ENCODE measurements at places on chromosomes 1 and 21.

GRCh38 chr1:36400514-36400824 lies 2.8 kb upstream of the LSM10 start:
- no peak for DNase-seq

DNA sequence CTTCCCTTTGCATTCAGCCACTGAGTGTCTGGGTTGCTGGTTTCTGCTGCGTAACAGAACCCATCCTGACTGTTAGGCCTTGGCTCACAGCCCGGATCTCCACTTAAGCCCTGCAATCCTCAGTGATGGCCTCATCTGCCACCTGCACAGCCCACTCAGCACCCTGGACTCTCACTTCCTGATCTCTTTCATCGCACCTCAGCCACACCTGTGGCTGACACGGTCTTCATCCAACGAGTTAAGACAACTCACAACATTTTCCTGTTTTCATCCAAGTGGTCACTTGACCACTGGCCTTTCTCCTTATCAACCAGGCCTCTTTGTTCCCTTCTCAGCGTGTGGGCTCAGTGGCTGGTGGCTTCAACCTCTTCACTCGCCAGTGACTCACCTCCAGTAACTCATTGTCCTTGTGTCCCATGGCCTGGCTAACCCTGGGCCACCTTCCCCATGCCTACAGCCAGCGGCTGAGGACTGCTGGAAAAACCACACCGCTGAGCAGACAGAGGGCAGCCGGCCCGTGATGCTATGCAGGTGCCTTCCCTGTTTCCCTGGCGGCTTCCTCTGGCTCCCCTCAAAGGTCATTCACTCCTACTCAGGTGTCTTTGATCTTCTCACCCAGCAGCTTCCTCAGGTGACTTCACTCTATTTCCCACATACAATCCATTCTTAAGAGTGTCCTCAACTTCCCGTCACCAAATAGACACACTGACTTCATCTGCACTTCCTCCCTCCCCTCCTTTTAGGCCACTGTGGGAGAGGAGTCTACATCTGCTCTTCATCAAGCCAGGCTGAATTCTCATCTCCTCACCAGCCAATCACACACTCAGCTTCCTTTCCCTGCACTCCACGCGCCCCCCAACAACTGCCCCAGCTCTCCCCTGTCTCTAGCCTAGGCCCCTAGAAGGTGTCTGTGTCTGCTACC lies 19.9 kb upstream of the EDN2 start:
- no peak for DNase-seq

DNA sequence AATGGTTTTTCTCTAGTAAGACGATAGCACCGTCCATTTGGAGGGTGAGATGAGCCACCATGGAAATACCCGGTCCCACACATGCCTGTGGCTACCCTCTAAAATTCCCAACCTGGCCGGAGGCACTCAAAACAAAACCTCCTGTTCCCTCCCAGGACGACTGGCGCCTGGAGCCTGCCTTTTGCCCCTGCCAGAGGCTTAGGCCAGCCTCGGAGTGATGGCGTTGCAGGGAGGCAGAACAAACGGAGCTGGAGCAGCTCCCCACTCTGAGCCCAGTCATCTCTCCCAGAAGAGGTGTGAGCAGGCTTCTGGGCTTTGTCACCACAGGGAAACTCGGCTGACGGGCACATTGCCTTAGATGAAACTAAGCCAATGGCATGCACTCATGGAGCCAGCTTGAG lies 213.7 kb upstream of the HOOK1 start:
- DNase-seq, result no peak

GRCh38 chr1:11059968-11060830 lies at the start of gene SRM:
Gene SRM, minus strand, starts transcription at chr1:11060018. Its CDS starts 75 bp downstream, at chr1:11059943.
- peak; percentile 91 for DNase-seq

DNA sequence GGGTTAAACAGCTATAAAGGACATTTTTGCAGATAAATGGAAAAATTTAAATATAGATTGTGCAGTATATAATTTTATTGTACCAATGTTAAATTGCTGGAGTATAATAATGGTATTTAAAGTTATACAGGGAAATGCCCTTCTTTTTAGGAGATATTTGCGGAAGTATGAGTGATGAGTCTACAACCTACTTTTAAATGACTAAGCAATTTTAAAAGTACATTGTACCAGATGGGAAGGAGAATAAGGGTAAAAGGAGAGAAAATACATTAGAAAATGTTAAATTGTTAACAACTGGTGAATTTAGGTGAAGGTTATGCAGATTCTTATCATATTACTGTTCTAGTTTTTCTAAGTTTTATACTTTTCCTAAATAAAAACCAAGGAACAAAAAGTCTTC lies 91.8 kb downstream of the ZZZ3 start:
- no peak for DNase-seq

GRCh38 chr1:8681911-8682310 lies 135.5 kb downstream of the RERE start:
- DNase-seq, result no peak

DNA sequence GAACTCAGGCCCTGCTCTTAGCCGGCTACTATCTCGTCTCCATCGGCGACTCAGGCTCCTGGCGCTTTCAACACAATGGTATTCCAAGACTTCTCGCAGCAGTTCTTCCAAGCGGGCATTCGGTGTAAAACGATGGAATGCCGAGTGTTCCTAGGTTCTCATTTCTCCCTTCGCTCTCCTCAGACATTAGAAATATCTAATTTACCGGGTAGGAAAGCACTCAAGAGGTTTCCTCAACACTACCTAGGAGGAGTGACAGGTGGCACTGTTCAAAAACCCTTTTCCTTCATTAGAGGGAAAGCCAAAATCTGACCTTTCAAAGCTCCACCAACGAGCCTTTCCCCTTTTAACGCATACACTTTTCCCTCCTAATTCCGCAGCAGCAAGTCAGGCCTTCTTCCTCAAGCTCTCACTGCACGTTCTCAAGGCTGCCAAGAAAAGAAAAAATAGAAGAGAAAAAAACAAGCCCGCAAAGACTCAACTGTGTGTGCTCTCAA lies 601 bp downstream of the UBE2G2 start:
- no peak for DNase-seq

DNA sequence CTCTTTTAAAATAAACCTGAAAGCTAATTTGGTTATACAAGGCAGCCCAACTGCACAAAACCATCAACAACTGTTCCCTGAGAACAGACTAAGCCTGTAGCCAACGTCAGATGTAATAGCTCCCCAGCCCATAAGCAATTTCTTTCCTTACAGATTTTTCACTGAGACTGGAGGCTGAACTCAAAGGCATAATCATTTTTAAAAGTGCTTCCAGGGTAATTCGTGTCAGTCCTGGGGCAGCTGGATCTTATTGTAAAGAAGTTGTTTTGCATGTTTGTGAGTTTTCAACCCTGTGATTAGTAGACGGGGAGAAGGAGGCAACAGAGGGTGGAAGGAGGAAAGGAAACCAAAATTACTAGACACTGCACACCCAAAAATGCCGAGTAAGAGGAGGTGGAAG lies 3.2 kb downstream of the DPT start:
- DNase-seq, result no peak

- peak; percentile 65 for DNase-seq
Observed at GRCh38 chr1:57799490-57800115, 375.7 kb upstream of the DAB1 start.

- DNase-seq, result no peak
Observed at GRCh38 chr21:43317254-43317748, 109.6 kb downstream of the SIK1 start.

GRCh38 chr1:85407746-85408377 lies 57.1 kb downstream of the DDAH1 start:
- no peak for DNase-seq

DNA sequence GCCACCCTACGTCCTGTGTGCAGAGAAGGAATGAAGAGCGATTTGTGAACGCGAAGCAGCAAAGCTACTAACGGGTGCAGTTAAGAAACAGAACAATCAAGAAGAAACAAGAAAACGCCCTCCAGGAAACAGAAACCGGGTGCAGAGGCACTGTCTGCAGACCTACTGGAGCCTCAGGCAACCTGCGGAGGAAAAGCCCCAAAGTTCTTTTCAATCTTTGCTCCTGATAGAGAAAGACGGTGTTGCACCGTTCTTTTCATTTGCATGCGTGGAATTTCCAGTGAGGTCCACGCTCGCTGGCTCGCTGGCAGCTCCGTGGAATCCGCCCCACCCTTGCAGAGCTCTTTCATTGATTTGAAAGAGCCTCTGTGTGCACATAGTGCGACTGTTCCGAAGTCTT lies 37.0 kb upstream of the PDE9A start:
- no peak for DNase-seq

DNA sequence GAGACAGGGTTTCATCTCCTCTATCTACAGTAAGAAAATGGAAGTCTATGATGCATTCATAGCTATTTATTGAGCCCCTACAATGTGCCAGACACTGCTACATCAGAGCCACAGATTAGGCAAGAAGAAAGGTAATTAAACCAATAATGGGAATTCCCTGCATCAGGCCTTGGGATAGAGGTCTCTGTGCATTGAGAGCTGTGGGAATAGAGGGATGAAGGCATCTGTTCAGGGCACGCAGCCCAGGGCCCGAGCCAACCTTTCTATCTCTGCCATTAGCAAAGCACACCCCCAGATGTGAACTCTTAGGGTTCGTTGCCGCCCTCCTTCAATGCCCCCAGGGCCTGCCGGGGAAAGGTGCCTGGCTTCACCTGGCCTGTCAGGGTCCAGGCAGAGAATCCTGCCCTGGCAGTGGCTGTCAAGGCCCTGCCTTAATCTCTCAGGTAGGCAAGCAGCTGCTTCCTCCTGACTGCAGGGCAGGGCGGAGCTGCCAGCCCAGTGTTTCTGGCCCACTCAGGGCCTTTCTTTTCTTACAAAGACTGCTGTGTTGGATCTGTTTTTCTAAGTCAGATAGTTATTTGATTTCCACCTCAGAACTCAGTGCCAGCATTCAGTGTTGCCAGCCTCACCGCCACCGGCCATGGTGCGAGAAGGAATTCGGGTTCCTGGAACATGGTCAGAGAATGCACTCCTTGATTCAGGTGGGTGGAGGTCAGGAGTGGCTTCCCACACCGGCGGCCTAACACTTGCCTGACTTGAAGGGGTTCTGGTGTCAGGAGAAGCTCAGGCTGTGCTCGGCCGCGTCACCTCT lies 76.1 kb downstream of the PGM1 start:
- no peak for DNase-seq

DNA sequence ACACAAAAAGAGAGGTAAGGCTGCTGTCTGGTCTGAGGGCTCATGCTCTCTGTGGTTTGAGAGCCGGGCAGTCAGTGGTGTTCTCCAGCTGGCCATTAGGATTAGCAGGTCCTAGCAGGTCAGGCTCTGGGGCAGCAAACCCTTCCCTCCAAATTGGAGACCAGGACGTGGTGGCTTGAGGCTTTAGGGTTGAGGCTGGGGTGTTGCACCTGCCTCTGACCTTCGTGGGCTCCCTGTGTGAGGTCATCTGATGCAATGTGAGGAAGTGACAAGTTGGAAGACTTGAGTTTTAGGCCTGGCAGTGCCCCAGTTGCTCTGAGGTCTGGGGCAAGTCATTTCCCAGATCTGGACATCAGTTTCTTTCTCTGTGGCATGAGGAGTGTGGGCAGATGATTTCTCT lies 24.4 kb downstream of the SZRD1 start:
- DNase-seq, result no peak

DNA sequence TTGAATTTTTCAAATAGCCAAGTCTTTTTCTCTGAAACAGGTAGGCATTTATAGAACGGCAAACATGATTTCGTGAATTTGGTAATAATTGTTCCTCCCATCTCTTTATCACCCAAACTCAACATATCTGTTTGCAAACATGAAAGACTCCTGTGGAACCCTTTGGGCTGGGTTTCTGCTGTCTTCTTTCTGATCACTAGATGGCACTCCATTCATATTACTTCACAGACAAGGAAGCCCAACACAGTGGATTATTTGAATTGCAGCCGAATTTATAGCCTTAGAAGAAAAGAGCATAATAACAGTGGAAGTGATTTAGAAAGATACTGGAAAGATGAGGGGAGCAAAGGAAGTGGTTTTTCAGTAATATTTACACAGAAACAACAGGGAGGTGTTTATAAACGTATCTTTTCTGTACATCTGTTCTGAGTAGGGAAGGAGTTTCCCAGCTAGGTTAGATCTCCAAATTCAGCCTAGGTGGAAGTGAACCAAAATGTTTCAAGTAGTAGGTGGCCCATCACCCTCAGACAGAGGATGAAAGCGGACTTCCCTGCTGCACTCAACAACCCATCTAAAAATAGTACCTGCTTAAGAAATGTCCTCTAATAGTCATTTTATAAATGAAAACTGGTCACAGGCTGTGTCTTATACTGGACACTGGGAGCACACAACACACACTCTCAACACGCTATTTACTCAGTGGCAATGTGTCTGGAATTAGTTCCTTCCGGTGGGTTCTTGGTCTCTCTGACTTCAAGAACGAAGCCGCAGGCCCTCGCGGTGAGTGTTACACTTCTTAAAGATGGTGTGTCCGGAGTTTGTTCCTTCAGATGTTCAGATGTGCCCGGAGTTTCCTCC lies 67.6 kb downstream of the MAP3K21 start:
- no peak for DNase-seq

DNA sequence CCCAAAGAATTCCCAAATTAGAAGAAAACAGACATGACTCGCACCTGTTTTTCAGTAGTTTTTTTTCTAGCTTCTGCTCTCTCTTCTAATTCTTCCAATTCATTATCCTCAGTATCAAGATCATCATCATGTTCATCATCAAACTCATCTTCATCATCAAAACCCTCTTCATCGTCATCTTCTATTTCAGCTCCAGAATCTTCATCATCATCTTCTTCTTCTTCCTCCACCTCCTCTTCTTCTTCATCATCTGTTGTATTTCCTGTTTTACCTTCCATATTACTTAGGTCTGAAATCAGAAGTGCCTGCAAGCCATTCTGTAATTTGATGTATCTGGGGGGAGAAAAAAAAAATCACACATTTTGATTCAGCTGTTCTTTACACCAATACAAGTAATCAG lies 38.3 kb downstream of the NRDC start:
- DNase-seq, result no peak

GRCh38 chr1:169618367-169618766 lies 11.6 kb downstream of the SELP start:
- DNase-seq, result no peak

DNA sequence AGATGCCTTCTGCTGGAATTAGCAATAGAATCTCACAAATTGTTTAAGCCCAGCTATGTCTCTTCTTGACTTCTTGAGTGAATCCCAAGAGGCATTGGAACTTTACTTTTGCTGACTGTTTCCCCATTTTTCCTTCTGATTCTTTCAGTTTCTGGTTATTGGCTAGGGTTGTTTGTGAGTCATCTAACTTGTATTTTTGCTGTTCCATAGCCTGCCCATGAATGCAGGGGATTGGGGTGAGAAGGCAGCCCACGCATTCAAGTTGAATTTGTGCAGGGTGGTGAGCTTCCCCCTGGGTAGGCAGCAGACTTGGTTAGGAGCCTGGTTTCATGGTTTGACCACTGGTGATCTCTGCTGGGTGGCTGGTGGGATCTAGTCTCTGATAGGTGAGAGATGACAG lies 10.4 kb upstream of the KLF17 start:
- no peak for DNase-seq

- DNase-seq, result peak; percentile 25
Observed at GRCh38 chr1:92804721-92805201, 19.9 kb upstream of the EVI5 start.

GRCh38 chr1:207851696-207852095 lies 59.2 kb downstream of the CD34 start:
- DNase-seq, result no peak

- no peak for DNase-seq
Observed at GRCh38 chr1:61397935-61398334, 315.6 kb downstream of the NFIA start.

- DNase-seq, result no peak
Observed at GRCh38 chr1:201254625-201255478, 28.5 kb upstream of the PKP1 start.

- no peak for DNase-seq
Observed at GRCh38 chr1:114559356-114559755, 22.1 kb downstream of the BCAS2 start.
